Inflammatory macrophage (primary cell): ENCODE measurements at places on chromosomes 12 and 14.

GRCh38 chr12:29242921-29243431 is 93.9 kb downstream of the FAR2 start:
- DNase-seq = peak; percentile 89

DNA sequence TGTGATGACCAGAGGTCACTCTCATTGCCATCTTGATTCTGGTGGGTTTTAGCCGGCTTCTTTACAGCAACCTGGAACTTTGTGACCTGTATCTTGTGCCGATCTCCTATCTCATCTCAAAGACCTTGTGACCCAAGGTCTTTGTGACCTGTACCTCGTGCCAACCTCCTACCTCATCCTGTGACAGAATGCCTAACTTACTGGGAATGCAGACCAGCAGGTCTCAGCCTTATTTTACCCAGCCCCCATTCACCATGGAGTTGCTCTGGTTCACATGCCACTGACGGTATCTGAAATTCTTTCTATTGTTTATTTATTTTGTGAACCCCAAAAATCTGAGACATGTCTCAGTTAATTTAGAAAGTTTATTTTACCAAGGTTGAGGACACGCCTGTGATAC is 7.4 kb upstream of the HSPB8 start:
- DNase-seq = no peak

GRCh38 chr12:93686572-93687356 is 9.6 kb downstream of the CRADD start:
- no peak for DNase-seq

DNA sequence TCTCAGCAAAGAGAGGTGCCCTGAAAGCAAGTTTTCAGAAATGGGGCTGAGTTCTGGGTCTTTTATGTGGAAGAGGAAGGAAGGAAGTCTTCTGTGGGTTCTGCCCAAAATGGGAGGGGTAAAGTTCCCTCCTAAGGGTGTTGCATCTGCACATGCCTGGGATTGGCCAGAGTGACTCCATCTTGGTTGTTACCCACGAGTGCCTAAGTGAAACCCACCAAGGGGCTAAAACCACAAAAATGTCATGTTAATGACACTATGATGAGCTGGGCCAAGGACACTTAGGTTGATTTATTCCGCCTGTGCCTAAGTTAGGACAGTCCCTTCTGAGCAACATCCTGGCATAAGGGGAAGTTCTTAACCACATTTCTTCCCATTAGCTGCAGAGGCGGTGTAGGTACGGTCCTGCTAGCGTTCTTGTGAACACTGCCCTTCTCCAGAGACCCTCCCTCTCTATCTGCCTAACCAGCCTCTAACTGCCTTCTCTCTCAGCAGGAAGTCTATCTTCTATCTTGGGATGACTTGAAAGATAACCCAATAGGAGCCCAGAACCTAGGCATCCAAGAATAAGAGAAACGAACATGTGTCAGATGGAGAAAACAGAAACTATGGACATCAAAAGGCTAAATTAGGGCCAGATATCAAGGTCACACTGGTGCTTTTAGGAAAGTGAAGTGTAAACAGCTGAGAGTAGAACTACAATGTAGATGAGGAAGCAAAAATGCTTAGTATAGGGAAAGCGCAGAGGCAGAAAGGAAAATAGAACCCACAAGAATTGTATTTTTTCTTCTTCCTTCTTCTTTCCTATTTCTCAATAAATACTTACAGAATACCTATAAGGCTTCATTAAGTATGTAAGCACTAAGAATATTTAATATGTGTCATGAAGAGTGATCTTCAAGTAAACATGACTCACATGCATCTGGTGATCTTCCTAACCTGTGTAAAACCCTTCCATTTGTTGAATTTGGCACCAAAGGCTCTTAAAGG is 104.2 kb upstream of the AMN1 start:
- DNase-seq = peak; percentile 76
